ENCODE measurements at places on chromosomes 6 and 20. TPM values are rescaled to one million over a fixed set of nuclear protein-coding genes. Genes with fewer than 3 reads are reported as not detected.

Gene SFTA2
- not detected for polyA plus RNA-seq

DNA sequence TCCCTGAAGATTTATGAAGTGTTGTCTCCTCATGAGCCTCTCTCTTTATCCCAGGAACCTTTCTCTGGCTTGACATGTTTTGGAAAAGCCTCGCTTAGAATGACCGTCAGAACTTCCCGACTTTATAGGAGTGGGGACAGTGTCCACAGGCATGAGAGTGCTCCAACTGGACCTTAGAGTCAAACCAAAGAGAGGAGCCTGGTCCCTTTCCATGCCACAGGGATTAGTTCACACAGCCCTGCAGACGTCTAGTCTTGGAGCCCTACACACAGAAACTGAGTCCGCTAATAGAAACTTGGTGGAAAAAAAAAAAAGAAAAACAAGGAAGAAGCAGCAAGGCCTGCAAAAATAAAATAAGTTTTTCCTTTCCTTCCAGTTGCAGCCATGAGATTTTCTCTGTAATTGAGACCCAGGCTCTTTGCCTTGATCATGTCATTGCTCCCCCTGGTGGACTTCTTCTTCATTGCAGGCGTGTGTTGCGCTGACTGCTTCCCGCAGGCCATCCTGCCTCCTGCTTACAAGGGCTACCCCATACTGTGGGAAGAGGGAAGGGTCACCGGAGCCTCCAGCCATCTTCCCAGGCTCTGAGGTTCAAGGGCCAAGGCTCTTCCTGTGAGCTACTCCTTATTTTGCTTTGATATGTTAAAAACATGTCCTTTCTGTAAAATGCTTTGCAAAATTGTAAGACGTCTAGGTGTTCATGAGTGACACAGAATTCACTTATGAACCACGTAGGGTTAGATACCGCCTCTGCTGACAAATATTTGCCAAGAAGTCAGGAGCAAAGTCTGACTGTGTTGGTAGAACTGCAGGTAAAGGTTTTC is 201.0 kb downstream of the UST start:
- DNase-seq, result peak; percentile 52

Gene PPIL6
- polyA plus RNA-seq, result 0.16 TPM

- DNase-seq, result no peak
Observed at GRCh38 chr6:37319156-37319555, 34.6 kb upstream of the RNF8 start.

Gene TBX18
- not detected for polyA plus RNA-seq

GRCh38 chr6:35724059-35724458 is 12.8 kb upstream of the ARMC12 start:
- DNase-seq, result no peak

- DNase-seq, result peak; percentile 44
Observed at GRCh38 chr6:138944412-138944811, 43.6 kb downstream of the REPS1 start.

DNA sequence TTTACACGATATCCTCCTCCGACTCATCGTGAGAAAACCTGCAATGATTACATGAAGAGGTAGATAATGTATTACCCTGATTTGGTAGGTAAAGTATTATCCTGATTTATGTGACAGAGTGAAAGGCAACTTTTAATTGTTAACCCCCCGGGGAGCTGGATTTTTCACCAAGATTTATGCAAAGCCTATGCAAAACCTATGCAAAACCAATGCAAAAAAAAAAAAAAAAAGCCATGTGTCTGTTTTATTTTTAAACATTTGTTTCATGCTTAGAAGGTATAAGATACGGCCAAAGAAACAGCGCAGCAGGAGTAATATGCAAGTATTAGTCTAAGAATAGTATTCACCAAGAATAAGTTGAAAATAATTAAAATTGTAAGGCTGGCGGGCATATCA is 109.9 kb downstream of the IPCEF1 start:
- no peak for DNase-seq

GRCh38 chr6:136613477-136613876 is 63.3 kb upstream of the MAP7 start:
- DNase-seq, result no peak

GRCh38 chr6:7033202-7033601 is 74.6 kb upstream of the RREB1 start:
- DNase-seq, result no peak

Gene BTNL2
- polyA plus RNA-seq, result not detected

DNA sequence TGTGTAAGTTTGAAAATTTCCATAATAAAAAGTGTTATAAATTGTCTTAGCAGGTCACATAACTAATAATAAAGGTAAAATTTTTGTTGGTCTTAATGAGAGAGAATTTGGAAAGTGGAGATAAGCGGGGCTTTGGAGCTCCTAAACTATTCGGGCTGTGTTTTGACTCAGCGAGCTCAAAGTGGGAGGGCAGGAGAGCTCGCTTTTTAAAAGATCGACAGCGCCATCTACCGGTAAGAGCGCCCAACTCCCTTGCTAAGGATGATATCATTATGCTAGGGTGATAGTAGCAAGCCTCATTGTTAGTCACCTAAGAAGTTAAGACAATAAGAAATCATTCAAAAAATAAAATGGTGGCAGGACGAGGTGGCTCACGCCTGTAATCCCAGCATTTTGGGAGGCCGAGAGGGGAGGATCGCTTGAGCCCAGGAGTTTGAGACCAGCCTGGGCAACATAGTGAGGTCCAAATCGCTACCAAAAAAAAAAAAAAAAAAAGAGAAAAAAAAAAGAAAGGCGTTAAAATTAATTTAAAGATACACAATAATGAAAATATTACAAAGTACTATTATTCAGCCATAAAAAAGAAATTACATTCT is 24.8 kb downstream of the C6orf15 start:
- peak; percentile 60 for DNase-seq

DNA sequence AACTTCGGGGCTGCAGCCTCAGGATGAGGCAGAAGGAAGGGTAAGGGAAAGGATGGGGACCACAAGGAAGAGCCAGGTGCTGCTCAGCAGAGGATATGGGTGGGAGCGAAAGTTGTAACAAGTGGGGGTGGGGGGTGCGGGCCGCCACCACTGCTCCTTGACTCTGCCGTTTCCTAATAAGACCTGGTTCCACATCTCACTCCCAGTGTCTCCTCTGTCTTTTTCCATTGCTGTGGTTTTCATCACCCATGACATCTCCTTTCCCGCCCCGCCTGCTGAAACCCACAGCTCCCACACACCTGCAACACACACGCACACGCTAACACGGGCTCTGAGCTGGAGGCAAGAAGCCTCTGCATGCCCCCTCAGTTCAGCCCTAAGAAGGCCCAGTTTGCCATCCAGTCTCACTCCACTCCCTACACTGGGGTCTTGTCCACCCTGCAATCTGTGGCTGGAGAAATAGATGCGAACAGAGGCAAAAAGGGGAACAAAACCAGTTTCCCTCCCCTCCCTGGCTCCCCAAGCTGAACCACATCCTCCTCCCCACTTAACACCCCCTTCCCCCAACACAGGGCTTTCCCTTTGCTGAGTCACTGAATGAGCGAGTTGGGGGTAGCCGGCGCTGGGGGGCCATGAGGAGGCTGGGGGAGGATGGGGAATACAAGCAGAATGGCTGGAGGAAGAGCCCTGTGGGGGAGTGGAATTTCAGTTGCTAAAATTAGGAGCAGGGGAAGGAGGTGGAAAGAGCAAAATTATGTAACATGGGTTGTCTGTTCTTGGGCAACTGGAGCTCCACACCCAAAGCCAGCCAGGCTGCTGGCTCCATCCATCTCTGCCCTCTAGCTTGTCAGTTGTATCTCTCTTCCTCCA is 11.5 kb downstream of the NFKBIL1 start:
- DNase-seq, result no peak

Gene PROKR2
- not detected for polyA plus RNA-seq

DNA sequence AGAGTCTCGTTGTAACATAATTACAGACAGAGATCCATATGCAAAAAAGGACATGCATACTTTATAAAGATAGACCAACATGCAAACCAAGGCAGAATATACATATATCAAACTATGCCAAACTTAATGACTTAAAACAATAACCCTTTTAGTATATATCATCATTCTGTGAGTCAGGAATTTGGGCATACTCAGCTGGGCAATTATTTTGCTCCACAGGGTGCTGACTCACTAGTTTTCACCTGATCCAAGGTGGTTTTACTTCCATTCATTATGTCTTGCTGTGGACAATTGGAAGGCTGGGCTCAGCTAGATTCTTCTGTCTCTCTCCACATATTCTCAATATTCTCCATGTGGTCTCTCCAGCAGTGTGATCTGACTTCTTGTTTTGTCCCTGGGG is 41.2 kb upstream of the RNF146 start:
- peak; percentile 16 for DNase-seq

Gene EDN1
- 27.5 TPM for polyA plus RNA-seq

DNA sequence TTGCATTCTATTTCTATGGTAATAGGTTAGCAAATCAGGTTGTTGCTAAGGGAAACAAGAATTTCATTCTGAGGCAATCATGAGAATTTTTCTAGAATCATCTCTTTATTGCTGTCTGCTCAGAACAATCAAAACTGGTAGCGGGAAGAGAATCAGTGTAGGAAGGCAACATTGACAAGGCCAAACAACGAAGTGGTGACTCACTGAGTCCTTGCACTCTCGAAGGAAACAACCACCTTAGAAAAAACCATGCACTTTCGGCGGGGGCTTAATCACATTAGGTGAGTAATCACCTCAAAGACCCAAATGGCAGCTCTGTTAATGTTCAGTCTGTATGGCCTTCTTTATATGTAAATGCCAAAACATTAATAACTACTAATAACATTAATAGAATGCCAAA is 78.8 kb upstream of the MAP7 start:
- no peak for DNase-seq

Gene ELOVL2
- 0.07 TPM for polyA plus RNA-seq

DNA sequence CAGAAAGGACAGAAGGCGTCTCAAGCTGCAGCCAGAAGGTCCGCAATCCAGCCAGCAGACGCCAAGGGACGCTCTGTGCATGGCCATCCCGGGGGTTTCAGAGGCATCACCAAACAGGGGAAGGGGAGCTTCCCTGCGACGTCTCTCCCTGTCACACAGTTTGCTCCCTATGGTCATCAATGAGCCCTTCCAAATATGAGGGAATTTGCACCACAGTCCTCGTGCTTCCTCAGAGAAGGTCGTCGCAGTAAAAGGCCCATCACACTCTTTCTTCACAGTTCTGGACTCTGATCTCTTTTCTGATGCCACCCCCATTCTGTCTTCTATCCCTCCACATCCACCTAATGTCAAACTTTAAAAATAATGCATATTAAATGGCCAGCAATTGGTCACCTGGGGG is 10.2 kb upstream of the FOXC1 start:
- no peak for DNase-seq

DNA sequence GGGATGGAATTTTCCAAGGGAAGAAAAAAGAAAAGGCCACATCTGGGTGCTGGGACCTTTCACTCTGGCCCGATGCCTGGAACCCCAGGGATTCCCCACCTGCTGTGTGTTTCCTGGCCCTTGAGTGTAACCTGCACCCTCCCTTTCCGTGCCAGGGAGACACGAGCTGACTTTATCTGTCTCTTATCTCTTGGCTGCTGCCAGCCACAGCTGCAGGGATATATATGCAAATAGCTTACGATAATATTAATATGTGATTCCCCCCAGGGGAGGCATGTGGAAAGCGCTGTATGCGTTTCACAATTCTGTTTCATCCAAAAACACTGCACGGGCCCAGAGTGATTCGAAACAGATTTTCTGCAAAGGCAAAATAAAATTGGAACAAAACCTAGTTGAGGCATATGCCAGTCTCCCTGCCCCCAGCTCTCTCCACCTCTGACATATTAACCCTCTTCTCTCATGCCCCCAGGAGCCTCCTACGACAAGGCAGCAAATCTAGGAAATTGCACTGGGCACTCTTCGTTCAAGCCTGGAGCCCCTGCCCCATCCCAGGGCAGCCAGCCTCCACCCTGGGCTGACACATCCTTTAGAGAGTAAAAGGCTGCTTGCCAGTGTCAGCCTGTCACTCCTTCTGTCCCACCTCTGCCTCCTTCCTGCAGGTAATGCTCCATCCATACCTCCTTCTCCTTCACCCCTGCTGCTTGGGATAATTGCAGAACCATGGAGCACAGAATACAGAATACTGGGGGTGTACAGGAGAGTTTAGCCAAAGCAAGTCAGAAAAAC is 1.3 kb downstream of the RIPOR3 start:
- no peak for DNase-seq

GRCh38 chr20:3166338-3166912 is 6.8 kb upstream of the FASTKD5 start:
- no peak for DNase-seq

Gene EDN3
- polyA plus RNA-seq, result not detected

GRCh38 chr6:25417046-25417605 is 138.0 kb downstream of the CARMIL1 start:
- DNase-seq, result no peak

DNA sequence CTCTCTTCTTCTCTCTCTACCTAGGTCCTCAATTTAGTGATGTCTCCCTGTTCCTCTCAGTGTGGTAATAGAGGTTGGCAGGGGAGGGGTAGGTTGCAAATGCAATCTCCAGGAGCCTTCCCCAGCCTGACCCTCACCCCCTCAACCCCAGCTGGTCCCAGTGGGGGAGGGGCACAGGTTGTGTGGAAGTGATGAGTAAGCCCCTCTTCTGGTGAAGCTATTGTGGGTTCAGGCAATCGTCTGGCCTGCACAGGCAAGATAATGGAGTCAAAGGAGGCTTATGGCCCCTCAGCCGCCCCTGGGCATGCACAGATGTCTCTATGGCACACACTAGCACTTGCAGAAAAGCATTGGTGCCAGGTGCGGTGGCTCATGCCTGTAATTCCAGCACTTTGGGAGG is 10.8 kb upstream of the ADA start:
- DNase-seq, result no peak

GRCh38 chr6:132715204-132715603 is 1.3 kb upstream of the VNN1 start:
- DNase-seq, result peak; percentile 37

Gene KHDC1
- polyA plus RNA-seq, result 2.1 TPM

Gene CALHM6
- 4.0 TPM for polyA plus RNA-seq

GRCh38 chr20:44008806-44009678 is 94.4 kb downstream of the TOX2 start:
- DNase-seq, result no peak

Gene SAYSD1
- 7.2 TPM for polyA plus RNA-seq

DNA sequence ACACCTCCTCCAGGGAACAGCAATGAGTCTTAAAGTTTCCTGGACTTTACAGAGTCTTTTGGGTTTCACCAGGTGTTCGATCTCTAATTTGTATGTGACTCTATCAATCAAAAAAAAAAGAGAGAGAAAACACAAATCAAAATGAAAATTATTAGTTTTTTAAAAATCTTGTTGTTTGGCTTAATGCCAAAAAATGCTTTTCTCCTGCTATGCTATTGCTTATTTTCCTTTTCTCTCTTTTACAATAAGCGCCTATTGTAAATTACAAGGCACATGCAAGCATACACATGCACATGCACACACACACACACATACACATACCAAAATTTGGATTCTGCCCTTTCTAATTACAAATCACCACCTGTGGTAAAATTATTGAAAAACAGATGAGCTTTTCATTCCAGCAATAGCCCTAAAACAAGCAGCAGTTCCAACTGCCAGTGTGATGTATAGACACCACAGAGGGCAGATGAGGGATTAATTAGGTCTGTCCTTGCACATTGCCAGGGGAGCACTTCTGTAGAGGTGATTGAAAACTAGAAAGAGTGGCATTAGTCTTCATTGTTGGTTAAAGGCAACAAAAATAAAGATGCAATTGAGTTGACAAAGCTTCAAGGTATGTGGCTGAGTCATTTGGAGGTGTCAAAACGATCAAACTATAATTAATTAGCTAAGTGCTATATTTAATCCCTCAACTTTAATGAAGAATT is 631.7 kb downstream of the TFAP2B start:
- DNase-seq, result no peak

- DNase-seq, result no peak
Observed at GRCh38 chr6:110990840-110991576, 9.2 kb downstream of the RPF2 start.

- DNase-seq, result no peak
Observed at GRCh38 chr20:22348010-22348409, 236.4 kb downstream of the FOXA2 start.

GRCh38 chr6:152271776-152272464 is 365.2 kb downstream of the SYNE1 start:
- DNase-seq, result peak; percentile 58
